ENCODE measurements at places on chromosomes 5 and 9.

DNA sequence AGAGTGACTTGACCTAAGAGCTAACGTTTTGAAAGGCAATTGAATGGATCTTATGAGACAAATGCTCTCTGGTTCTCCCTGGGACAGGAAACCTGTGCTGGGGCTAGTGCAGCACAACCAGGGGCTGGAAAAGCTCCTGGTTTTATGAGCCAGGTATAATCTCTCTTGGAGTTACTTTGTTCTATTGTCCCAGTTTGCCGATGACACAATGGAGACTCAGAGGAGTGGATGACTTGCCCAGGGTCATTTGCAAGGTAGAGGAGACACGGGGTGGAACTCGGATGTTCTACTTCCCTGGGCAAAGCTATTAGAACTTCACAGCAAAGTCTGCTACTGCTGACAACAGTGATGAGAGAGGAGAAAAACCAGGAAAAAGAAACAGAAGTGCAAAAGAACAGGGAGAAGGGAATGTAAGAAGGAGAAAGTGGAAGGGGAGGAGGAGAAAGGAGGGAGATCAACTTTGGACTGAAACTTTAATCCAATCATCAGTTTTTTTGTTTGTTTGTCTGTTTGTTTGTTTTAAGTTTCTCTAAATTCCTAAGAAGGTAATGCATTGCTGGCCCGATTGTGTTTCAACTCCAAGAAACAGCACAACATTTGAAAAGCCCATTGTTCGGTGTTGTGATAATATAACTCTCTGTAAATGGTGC, 7.4 kb upstream of the GSN start:
- no peak for DNase-seq

DNA sequence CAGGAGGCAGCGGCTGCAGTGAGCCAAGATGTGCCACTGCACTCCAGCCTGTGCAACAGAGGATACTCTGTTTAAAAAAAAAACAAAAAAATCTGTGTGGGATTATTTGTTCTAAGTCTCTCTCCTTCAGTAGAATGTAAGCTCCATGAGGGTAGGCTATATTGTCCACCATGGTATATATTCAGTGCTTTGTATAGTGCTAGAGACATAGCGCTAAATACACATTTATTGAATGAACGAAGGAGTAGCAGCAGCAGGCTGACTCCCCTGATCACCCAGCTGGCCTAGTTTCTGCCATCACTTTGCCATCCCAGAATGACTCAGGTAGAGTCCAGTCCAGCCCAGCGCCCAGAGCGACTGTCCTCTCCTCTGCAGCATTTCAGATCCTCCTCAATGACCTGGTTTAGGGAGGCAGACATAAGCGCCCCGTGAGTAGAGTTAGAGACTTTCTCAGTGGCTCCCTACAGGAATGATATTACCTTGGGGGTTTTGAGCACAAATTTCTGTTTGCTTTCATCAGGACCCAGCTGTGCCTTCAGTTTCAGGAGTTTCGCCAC, 716 bp downstream of the HARS1 start:
- DNase-seq = no peak

- DNase-seq = no peak
Measured at GRCh38 chr9:27358007-27358406, 61.1 kb upstream of the EQTN start.

DNA sequence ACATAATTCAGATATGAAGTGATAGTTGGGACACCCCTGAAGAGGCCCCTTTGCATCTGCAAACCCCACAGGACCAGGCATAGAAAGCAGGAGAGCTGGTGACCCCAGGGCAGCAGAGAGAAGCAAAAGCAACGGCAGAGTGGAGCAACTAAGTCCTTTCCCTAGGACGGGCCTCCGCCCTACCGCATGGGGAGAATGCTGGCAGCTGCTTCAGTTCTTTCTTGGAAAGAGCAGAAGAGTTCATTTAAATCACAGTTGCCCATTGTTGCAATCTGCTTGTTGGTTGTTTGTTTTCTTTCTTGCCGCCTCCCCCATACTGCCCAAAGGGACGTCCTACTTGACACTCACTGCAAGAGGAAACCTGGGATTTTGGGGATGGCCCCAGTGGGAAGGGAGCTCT, 126.2 kb downstream of the ADAMTS16 start:
- DNase-seq = no peak

DNA sequence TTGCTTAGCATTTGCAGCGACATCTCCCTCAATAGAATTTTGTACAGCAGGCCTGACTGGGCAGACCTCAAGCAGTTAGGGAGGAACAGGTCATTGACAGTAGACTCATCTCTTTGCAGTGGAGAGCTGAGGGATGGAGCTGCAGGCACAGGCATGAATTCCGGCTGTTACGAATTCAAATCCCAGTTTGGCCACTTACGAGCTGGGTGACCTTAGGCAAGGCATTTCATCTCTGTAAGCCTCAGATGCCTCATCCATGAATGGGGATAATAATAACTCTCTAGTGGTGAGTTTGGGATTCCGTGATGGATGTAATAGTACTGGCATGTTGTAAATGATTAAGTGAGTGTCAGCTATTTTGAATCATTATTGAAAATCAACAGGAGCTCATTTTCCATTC, 195.3 kb downstream of the SEMA6A start:
- no peak for DNase-seq

DNA sequence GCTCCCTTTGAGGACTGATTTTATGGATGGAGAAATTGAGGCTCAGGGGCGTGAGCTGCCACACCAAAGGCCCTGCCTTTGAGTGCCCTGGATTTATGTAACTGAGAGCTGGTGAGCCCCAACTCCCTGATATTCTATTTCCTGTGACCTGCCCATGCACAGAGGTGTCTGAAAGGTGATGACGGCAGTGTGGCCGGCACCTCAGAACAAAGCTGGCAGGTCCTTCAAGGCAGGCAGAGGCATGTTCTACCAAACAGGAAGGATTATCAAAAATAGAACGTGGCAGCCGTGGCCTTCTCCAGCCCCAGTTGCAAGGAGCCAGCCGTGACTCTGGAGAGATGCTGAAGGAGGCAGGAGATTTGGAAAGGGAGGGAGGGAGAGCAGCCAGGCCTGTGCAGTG, 36.2 kb downstream of the INSYN2B start:
- no peak for DNase-seq

DNA sequence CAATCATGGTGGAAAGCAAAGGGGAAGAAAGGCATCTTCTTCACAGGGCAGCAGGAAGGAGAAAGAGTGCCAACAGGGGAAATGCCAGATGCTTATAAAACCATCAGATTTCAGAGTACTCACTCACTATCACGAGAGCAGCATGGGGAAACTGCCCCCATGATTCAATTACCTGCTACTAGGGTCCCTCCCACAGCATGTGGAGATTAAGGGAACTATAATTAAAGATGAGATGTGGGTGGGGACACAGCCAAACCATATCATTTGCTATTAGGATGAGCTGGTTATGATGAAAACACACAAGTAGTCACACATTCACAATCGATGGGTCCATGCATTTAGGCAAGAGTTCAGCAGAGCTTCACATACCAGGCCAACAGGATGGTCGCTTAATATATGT, 469.0 kb downstream of the PDE4D start:
- DNase-seq = no peak

DNA sequence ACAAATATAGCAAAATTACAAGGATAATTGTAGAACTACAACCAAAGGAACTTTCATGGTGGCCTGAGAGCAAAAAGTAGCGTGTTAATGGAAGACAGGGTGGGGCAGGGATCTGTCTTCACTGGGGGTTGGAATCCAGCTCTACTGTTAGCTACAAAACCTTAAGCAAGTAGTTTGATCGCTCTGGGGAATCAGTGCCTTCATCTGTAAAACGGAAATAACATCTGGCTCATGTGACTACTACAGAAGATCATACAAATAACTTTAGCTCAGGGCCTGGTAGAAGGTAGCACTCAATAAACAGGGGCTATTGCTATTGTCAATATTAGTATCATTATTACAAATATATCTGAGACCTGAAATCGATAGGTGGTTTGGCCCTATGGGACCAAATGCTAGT, 40.4 kb downstream of the ZNF608 start:
- no peak for DNase-seq

DNA sequence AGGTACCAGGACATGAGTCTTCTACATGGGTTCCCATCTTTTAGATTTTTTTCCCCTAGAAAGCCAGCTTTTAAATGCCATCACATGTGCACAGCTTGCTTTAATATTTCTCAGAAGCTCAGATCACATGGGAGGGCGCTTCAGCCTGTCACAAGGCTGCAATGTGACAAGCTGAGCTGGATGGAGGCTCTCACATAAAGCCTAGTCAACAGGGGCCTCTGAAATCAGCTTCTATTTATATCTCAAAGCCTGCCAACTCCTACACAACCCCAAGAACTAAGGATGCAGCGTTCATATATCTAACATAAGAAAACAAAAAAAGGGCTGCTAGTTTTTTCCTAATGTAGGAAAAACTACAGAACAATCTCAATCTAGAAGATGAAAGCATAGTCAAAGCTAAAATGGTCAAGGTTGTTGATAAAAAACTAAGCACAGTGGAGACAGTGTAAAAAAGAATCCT, 2.3 kb downstream of the ZFAND5 start:
- no peak for DNase-seq

- peak; percentile 51 for DNase-seq
Measured at GRCh38 chr9:91896513-91897121, 53.4 kb downstream of the ROR2 start.

DNA sequence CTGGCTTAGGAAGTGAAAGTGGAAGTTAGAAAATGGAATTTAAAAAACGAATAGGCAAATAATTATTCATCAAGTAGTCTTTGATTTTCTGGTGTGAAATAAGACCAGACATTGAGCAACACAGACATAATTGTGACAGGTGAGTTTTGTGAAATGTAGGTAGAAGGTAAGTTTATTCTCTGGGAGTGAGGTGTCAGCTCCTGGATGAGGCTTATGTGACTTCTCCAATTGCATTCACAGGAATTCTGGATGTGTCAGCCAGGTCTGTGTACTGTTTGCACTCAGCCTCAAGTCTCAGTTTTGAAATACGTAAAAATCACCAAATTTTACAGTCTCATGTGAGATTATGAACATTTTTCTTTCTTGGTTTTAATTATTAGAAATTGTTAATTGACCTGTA, 537.6 kb downstream of the CETN3 start:
- no peak for DNase-seq

DNA sequence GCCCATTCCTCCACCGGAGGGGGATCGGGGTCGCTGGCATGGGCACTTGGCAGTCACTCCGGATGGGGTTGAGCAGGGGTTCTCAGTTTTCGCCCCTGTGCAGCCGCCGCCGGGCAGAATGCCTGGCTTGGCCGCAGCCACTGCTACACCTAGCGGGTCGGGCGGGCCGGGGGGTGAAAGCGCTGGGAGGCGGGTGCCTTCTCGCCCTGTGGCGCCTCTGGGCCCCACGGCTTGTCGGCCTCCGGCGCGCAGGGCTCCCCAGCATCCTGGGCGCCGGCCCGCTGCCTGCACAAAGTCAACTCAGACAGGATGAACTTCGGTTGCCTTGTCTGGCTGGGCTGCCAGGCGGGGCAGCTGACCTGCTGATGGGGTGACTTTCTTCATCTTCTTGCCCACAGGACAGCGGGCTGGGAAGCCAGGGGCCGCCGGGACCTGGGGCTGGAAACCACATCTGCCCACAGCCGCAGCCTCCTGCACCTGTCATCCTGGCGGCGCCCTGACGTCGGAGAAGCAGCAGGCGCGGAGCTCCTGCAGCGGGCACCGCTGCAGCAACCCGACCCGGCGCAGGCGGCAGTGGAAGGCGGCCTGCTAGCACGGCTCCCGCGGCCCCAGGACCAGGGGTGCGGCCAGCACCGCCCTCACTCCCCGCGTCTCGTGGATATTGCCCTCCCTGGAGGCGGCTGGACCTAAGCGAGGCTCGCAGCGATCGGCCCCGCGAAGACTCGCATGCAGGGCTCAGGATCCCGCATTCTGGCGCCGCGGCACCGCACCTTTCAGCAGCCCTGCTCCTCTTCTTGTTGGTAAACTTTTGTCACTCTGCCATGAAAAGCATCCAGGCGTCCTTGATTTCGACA, 1.3 kb upstream of the ANKRD18A start:
- DNase-seq = peak; percentile 75

- no peak for DNase-seq
Measured at GRCh38 chr9:127507751-127508648, 56.7 kb downstream of the LRSAM1 start.

- no peak for DNase-seq
Measured at GRCh38 chr9:92713528-92713927, 43.6 kb upstream of the IPPK start.

- no peak for DNase-seq
Measured at GRCh38 chr5:135444360-135444759, 2.8 kb downstream of the DCANP1 start.

DNA sequence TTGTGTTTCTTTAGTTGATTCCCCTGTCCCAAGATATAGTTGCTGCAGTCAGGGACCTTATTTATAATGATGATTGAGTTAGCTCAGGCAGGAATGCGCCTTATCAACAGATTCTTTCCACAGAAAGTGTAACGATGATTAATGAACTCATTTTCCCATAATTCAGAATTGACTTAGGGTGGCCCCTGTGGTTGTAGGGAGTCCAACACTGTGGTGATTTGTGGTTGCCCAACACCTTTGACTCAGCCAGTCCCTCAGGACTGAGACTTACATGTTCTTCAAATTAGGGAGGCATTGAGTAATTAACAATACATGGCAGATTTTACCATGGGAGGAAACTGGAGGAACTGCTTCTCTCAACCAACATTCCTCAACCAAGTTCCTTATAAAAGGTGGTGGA, 221.9 kb downstream of the GABRG2 start:
- DNase-seq = no peak

GRCh38 chr5:41416336-41416735, 94.1 kb downstream of the PLCXD3 start:
- no peak for DNase-seq

- no peak for DNase-seq
Measured at GRCh38 chr9:87390361-87390760, 107.3 kb upstream of the DAPK1 start.

DNA sequence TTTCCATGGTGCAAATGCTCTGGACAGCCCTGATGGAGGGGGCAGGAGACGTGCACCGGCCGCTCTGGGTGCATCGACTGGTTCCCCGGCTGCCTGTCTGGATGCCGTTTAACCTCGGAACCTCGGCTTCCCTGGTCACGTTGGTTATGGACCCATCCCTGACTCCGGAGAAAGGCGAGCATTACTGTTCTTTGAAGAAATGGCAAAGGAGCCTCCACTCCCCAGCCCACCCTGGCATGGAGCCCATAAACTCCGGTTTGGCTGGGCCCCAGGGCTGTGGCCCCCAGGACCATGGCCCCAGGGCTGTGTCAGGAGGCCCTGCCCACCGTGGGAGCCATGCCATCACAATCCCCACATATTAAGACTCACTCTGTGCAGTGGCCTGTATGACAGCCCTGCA, 28.9 kb downstream of the DBH start:
- no peak for DNase-seq

DNA sequence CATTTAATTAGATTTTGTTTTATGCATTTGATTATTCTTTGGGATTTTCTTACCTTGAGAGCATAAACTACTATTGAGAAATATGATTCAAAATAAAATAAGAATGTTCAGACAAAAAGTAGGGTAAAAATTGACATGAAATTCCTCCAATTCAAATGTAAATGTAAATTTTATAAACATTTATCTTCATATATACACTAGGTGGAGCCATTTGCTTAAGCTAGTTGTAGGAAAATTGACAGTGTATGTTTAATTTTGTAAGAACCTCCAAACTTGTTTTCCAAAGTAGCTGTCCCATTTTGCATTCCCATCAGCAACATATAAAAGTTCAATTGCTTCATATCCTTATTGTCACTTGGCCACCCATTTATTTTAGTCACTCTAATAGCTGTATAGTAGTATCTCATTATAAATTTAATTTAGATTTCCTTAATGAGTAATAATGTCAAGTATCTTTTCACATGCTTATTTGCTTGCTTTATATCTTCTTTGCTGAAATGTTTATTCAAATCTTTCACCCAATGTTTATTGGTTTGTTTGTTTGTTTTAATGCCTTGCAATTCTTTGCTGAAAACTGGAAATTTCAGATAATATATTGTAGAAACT, 37.6 kb upstream of the SLCO6A1 start:
- DNase-seq = peak; percentile 2
